Sciatic nerve (tissue), 2 donors: ENCODE measurements at places on chromosomes 6 and 20.

- DNase-seq = no peak
These were observed 96.8 kb downstream of the ARMC2 start for GRCh38 chr6:108944707-108945680.

- no peak for DNase-seq
These were observed 891 bp downstream of the RIPPLY2 start for GRCh38 chr6:83854001-83854501.

DNA sequence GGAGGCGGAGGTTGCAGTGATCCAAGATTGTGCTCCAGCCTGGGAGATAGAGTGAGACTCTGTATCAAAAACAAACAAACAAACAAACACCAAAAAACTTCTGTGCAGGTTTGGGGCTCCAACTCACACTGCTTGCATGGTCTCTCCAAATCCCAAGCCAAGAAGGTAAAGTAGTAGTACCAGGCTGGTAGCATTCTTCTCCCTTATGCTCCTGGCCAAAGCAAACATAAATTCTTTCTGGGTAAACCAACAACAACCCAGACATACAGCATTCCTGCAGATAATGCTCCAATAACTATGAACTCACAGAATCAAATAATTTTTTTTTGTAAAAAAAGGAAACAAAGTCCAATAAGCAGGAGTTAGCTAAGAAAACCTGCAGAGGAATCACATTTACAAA is 57.8 kb upstream of the KLHL31 start:
- no peak for DNase-seq

DNA sequence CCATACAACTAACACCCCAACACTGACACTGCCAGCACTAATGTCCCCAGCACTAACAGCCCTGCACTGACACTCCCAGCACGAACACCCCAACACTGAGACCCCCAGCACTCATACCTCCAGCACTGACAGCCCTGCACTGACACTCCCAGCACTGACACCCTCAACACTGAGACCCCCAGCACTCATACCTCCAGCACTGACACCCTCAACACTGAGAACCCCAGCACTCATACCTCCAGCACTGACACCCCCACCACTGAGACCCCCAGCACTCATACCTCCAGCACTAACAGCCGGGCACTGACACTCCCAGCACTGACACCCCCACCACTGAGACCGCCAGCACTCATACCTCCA is 57.2 kb downstream of the ERMARD start:
- DNase-seq = no peak

- no peak for DNase-seq
These were observed 13.8 kb downstream of the MRPL14 start for GRCh38 chr6:44113414-44113813.

DNA sequence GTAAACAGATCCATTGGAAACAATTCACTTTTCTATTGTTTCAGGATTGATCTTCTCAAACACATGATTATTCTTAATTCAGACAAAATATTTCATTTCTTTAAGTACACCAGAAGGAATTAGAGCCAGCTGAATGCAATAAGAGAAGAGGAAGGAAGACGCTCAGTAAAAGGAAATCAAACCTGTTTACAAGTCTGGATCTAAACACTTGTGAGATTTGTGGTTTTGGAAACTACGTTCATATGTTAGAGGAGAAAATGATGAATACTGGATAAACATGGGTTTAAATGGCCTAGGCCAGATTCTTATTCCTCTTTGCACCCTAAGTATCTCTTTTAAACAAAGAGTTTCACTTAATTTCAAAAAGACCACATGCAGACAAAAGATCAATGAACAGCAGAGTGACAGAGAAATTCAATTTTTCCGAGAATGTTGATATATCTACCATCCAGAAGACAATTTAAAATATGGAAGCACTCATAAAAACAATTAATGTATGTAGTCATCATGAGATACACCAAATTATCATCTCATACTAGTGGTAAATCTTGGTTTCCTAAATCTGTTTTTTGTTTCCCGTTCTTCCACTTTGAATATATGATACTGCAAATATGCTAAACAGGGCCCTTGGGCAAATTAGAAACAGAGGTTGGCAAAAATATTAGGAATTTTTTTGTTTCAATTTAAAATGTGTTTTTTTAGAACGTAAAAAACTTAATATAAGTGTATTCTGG is 703.5 kb upstream of the CITED2 start:
- no peak for DNase-seq

GRCh38 chr6:5422321-5422915 is 161.1 kb downstream of the FARS2 start:
- DNase-seq = no peak

- no peak for DNase-seq
These were observed 12.1 kb downstream of the VAPB start for GRCh38 chr20:58401162-58401561.

DNA sequence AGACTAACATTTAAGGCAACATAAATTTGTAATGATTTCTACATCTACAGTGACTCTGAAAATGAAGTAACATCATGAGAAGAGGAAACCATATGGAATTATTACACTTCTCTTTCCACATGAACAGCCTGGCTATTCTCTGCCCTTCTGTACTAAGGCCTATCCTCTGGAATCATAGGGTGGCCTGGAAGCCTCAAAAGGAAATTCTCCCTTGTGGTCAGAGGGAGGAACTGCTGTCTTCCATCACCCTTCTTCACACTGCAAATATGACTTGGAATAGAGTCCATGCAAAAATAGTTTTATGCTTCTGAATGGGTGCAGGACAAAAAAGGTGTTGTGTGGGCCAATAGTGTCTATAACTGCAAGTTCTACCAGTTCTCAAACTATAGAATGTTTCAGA is 44.6 kb upstream of the SH3BGRL2 start:
- DNase-seq = no peak

DNA sequence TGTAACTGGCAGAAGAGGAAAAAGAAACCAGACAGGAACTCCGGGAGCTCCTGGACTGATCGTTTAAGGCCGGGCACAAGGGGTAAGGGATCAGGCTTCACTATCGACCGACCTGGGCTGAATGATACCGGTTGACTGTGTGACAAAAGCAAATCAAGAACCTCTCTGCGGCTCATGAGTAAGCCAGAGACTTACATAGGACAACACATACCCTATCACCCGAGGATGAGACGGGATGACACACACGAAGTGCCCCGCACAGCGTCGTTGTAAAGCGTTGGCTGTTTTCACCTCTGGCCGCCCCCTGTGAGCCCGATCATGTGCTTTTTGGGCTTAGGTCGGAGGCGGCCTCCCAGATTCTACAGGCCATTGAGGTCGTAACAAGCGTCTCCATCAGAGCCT is 695 bp upstream of the TGIF2 start:
- DNase-seq = peak; percentile 61

GRCh38 chr6:21907291-21907690 is 313.7 kb downstream of the SOX4 start:
- DNase-seq = no peak

DNA sequence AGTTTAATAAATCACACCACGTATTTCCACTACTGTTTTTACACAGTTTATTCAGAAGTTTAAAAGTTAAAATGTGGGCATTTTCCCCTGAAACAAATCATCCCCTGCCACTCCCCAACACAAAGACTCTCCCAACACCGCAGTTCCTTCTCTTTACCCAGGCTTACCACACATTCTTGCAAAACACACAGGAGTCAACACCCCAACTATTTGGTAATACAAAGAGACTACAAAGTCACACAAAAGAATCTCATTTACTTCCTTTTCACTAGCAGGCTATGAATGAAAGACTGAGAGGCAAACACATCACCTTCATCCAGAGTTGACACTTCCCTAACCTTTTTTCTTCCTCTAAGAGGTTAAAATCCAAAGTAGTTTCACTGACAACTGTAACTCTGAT is 51.1 kb downstream of the KCTD20 start:
- DNase-seq = no peak

- no peak for DNase-seq
These were observed 20.8 kb downstream of the C20orf173 start for GRCh38 chr20:35508493-35509218.
